ENCODE measurements at places on chromosomes 1 and 21.

GRCh38 chr1:99963041-99963795, 6.6 kb upstream of the SLC35A3 start:
- no peak for DNase-seq

DNA sequence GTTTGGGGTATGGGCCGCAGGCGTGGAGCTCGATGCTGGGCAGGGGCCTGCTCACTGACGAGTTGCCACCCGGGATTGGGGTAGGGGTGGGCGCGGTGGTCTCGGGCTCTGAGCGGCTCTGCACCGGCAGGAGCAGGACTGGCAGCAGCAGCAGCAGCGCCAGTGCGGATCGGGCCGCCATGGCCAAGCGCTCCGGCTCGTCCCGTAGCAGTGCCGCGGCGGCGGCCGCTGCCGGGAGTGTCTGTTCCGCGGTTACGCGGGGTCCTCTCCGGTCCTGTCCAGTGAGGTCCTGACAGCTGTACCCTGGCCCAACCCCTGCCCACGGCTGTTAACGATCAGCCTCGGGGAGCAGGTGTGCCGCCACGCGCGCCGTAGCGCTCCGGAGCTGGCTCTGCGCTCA, 26.5 kb downstream of the ADARB1 start:
- no peak for DNase-seq

- DNase-seq: no peak
These were observed 8.3 kb downstream of the ADAR start for GRCh38 chr1:154599658-154600057.

GRCh38 chr1:174242856-174243255, 83.5 kb downstream of the RABGAP1L start:
- no peak for DNase-seq

DNA sequence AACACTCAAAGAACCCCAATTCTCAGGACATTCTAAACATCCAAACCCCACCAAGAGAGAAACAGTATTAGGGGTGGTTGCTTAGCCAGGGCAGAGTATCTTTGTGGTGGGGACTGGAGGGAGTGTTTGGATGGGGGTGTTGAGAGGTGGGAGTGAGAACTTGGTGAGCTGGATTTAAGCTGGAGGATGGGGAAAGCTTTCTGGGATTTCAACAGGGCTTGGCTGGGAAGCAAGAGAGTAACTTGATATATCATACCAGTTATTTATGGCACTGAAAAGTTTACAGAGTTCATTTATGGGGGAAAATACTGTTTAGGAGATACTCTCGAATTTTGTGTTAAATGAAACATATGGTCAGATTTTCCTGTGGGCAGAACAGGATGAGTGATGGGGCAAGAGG, 6.8 kb upstream of the CNIH3 start:
- DNase-seq: no peak

- DNase-seq: no peak
These were observed 87.7 kb downstream of the RAB3GAP2 start for GRCh38 chr1:220184506-220184905.

GRCh38 chr1:9466780-9467758, 72.2 kb upstream of the SLC25A33 start:
- DNase-seq: no peak

DNA sequence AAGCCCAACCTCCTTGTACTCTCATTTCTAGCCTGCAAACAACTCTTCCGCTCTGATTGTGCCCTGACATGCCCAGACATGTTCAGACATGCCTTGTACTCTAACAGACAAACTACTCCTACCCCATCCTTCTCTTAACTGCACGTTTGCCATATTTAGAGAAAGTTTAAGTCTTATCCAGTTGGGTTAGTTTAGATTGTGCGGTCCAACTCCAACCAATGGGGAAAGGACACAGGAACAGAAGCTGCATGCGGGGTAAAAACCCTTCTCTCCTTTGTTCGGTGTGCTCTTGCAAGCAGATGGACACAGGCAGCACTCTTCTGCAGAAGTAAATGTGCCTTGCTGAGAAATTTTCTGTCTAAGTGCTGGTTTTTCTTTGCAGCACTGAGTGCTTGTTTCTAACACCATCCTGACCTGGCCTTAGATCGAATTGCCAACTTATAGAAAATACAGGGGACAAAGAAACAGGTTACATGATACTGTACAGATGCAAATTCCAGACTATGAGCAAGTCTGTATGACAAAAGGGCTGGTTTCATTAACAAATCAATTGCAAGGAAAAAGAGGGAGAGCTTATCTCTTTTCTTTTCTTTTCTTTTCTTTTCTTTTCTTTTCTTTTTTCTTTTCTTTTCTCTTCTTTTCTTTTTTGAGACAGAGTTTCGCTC, 35.8 kb upstream of the IFNGR2 start:
- no peak for DNase-seq

GRCh38 chr1:207336559-207337467, 15.3 kb downstream of the CD55 start:
- no peak for DNase-seq

GRCh38 chr1:116853680-116854402, 55.9 kb upstream of the PTGFRN start:
- DNase-seq: no peak

GRCh38 chr1:86825319-86825718, 88.6 kb downstream of the SELENOF start:
- no peak for DNase-seq

GRCh38 chr1:174894117-174894762, 105.5 kb upstream of the CACYBP start:
- DNase-seq: no peak

GRCh38 chr1:165423136-165423535, 21.8 kb downstream of the RXRG start:
- DNase-seq: no peak

DNA sequence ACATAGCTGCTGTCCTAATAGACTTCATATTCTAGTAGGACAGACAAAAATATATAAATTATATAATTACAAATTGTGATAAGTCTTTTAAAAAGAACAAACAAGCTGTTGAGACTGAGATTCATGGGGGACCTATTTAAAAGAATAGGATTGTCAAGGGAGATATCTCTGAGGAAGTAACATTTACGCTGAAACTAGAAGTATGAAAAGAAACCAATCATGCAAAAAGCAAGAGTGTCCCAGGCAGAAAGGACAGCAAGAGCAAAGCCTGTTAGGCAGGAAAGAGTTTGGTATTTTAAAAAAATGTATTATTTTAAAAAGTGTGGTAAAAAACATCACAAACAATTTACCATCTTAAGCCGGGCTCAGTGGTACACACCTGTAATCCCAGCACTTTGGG, 9.1 kb upstream of the METTL13 start:
- DNase-seq: no peak

DNA sequence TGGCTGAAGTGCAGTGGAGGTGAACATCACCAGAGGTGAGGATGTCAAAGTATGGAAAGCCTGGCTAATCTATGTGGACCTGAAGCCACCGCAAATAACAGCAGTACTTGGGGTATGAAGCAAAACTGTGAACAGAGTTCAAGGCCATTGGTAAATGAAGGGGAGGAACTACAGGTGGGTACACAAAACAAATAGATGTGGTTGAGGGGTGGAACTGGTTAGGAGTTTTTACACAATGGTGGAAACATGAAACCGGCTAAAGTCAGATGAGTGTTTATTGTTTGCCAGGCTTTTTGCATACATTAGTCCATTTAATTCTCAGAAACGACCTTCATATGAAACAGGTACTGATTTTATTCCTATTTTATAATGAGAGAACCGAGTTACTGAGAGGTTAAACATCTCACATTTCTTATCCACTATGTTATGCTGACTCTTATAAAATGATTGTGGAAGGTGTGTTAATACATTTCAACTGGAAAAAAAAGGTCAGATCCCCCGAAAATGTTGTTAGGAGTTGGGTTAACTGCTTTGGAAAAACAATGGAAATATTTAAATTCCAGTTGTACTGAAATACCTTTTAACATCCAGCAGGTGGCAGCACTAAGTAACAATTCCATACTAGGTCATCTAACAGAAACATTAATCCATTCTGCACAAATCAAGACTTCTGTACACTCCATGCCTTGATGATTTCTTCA, 44.3 kb upstream of the GTF2B start:
- DNase-seq: no peak

GRCh38 chr1:17318262-17318661, 10.3 kb downstream of the PADI4 start:
- DNase-seq: no peak

DNA sequence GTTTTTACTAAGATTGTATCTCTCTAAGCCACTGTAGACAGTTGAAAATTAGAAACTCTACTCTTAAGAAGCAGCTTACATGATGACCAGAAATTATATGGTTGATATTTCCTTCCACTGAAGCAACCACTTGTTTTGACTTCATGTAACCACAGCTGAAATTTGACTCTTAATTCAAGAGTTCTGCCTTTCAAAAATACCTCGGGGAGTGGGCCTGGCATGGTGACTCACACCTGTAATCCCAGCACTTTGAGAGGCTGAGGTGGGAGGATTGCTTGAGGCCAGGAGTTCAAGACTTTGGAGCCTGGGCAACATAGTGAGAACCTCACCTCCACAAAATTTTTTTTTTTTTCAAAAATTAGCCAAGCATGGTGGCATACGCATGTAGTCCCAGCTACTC, 4.3 kb downstream of the AMPD1 start:
- DNase-seq: no peak

GRCh38 chr1:26910343-26911160, 3.2 kb downstream of the NR0B2 start:
- no peak for DNase-seq

DNA sequence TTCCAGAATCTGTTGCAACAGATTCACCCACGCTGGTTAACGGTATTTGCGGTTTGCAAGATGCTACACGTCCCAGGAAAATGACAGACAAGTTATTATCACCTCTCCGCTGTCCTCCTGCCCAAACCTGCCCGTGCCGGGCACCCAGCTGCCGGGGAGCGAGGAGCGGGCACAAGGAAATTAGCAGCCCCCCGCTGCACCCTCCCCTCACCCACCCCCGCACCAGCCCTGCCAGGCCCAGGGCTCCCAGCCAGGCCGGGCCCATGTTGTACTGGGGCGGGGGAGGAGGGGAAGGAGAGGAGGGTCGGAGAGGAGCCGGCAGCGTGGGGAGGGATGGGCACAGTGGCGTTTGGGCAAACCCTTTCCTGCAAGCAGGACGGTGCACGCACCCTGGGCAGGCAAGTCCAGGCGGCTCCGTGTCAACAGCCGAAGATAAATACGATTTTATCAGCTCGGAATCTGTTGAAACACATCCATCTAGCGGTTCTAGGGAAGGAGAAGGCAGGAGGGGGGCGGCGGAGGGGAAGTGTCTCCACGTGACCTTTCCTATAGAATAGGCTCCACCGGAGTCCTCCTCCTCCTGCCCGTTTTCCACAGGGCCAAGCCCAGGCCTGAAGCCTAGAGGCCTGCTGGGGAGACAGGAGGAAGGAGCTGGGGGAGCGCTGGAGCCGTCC, 35.1 kb upstream of the CCDC27 start:
- DNase-seq: no peak

- DNase-seq: no peak
These were observed 73.3 kb downstream of the MDM4 start for GRCh38 chr1:204589409-204590038.

DNA sequence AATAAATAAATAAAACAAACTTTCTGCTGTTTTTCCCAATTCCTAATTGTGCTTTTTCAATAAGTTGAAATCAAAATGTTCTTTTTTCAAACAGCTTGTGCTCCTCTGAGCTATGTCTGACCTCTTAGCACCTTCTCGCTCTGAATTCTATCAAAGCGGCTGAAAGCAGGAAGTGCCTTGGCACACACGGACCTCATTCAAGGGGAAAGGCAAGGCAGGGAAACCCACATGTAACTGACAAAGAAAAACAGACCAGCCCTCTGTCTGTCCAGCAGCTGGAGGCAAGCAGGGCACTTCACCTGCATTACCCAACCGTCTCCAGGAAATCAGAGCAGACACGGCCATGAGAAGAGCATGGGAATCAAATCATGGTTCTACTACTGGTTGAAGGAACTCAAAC, 56.7 kb downstream of the PLPP3 start:
- no peak for DNase-seq

DNA sequence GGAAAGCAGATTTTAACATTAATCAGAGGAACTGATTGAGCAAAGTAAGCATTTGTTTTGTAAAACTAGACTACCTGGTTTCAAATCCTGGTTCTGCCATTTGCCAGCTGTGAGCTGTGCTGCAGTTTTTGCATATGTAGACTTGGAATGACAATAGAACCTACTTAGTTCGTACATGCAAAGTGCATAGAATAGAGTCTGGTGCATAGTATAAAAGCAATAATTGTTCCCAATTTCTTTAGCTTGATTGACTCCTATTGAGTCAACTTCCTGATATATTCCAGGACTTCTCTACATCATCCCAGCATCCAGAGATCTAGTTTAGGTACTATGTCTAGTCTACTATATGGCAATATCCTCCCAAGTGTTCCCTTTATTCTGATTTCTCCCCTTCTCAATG, 144.4 kb upstream of the FGGY start:
- no peak for DNase-seq

GRCh38 chr1:9314111-9314510, 21.4 kb downstream of the SPSB1 start:
- DNase-seq: no peak

- DNase-seq: no peak
These were observed 102.1 kb downstream of the NRDC start for GRCh38 chr1:51776408-51776807.

- no peak for DNase-seq
These were observed 60.5 kb upstream of the HP1BP3 start for GRCh38 chr1:20847611-20848080.

Measured in stimulated activated CD4-positive, alpha-beta T cell treated with anti-CD3 and anti-CD28 coated beads, Interleukin-15, amount 100 ng/mL, for 1 hour (primary cell).